ENCODE measurements at places on chromosomes 5 and 9.

- no peak for DNase-seq
These were observed 9.4 kb upstream of the ADAMTS12 start for GRCh38 chr5:33901156-33901555.

DNA sequence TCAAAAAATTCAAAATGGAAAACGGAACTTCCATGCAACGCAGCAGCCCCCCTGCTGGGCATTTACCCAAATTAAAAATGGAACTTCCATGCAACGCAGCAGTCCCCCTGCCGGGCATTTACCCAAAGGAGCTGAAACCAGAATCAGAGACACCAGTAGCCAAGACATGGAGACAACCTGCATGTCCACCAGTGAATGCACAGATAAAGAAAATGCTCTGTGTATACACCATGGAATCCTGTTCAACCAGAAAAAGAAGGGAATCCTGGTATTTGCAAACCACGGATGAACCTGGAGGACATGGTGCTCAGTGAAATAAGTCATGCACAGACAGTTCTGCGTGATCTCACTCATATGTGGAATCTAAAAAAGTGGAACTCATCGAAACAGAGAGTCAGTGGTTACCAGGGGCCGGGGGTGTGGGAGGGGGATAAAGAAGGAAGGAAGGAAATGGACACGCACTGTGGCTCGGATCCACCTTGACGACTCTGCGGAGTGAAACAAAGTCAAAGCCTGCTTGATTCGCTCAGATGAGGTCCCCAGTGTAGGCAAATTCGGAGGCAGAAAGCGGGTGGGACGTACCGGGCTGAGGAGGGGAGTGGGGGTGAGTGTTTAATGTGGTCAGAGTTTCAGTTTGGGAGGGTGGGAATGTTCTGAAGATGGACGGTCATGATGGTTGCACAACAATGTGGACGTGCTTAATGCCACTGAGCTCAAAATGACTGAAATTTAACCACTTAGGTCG is 40.2 kb upstream of the EXOC3 start:
- DNase-seq, result no peak

- no peak for DNase-seq
These were observed 140.4 kb upstream of the WWC1 start for GRCh38 chr5:168151041-168151440.

DNA sequence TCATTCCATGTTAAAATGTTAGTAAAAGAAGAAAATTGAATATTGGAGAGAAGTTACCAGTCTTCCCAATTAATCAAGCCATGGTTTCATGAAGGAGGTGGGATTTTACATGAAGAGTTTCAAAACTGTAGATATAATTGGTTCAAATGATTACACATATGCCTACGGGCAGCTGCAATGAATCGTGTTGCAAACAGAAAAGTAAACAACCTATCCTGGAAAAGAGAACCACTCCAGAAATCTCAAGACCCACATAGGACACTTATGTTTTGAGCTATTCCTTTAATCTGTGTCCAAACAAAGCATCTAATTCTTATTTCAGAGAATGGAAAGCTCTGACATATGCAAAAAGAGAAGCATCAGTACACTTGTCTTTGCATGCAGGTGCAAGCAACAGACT is 340.2 kb downstream of the NDUFS4 start:
- no peak for DNase-seq

DNA sequence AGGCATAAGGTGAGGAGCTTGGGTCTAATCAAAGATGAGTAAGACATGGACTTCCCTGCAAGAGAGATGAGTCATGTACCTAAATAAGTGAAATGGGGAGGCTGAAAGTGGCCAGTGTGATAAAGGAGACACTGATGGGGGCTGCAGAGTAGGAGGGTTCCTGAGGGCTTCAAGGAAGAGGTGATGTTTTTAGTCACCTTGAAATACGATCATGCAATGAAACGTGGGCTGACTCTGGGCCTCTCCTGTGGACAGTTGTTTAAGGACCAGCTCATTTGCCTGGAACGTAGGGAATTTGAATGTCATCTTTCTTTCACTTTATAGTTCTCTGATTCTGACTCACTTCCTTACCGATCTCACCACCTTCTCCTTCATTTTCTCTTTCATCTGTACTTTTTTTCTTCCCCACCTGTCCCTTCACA is 49.6 kb upstream of the CPLX2 start:
- DNase-seq, result no peak

DNA sequence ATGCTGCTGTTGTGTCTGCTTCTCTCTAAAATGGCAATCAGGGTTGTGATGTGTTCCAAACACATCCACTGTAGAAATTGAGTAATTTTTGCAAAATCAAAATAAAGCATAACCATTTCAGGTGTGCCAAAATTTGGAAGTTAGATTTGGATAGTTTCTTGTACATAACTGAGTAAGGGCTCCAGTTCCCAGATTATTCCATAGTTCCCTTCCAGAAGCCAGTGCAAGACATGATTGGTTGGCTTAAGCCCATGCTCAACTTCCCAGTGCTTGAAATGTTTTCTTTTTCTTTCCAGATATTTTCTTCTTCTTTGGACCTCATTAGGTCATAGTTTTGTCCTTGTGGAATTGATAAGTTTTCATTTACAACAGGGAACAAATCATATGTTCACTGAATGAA is 64.2 kb downstream of the SNCAIP start:
- no peak for DNase-seq

DNA sequence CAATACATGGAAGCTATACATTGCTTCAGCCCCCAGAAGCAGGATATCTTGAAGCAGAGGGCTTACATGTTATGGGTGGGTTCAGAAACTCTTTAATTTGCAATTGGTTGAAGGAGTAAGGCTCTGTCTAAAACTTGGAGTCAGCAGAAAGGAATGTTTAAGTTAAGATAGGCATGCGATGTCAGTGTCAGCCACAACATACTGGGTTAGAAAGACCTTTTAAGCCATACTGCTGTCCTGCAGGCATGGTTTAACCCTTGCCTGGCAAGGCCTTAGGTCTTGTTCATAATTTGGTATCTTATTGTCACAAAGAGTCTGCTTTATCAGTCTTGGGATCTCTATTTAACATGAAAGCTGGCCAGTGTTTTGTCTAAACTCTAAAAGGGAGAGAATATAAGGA is 1619.6 kb upstream of the WWC1 start:
- no peak for DNase-seq

DNA sequence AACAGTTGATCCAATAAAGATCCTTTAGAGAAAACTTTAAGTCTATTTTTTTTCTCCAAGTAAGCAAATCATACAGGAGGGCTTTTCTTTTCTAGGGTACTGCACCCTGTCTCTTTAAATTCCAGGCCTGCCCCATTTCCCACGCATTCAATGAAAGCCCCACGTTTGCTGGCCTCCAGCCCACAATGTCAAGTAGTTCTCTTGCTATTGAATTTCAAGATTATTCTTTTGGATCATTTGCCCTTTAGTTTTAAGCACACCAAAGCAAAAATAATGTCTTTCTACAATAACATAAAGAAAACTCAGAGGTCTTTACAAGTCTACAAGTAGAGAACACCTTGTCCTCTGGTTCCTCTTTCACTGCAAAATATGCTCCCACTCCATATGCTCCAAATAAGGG is 15.6 kb downstream of the MLLT3 start:
- no peak for DNase-seq

DNA sequence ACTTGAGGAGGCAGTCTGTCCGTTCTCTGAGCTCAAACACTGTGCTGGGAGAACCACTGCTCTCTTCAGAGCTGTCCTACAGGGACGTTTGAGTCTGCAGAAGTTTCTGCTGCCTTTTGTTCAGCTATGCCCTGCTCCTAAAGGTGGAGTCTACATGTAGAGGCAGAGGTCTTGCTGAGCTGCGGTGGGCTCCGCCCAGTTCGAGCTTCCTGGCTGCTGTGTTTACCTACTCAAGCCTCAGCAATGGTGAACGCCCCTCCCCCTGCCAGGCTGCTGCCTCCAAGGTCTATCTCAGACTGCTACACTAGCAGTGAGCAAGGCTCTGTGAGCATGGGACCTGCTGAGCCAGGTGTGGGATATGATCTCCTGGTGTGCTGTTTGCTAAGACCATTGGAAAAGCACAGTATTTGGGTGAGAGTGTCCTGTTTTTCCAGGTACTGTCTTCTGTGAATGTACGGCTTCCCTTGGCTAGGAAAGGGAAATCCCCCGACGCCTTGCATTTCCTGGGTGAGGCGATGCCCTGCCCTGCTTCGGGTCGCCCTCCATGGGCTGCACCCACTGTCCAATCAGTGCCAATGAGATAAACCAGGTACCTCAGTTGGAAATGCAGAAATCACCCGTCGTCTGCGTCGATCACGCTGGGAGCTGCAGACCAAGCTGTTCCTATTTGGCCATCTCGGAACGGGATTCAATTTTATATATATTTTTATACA is 58.5 kb downstream of the CNTRL start:
- no peak for DNase-seq

DNA sequence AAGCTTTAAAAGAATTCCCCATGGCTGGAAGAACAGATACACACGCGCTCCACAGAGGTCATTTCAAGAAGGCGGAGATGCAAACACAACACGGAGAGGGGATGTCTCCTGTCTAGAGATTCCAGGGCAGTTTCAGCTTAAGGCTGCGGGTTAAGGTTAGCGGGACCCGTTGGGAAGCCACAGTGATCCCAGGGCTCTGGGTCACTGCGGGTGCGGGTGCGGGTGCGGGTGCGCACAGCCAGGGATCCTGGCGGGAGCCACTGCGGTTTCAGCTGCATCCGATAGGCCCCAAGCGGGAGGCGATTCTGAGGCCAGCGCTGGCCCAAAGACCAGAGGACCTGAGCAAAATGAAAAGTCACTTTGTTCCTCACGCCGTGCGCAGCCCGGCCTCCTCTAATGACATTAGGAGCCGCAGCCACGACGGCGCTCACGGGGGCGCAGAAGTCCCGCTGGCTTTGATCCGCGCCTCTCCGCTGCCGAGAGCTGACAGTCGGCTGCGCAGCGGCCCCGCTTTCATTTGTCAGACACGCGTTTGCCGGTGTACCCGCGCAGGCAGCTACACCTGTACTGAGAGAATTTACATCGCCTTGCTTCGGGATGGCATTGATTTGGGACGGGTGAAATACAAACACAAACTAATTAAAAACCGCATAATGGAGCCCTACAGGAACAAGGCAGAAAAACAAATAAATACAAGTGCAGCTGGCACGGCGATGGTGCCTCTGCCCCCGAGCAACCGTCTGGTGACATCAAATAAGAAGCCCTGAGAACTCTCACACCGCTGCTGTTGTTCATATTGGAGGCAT is 5.3 kb upstream of the IRX1 start:
- no peak for DNase-seq

- no peak for DNase-seq
These were observed at the start of gene MELK for GRCh38 chr9:36572515-36573418. MELK (plus strand) TSS chr9:36572895; CDS start chr9:36581682, 8,787 bp downstream.

GRCh38 chr5:135883441-135883840 is 12.2 kb downstream of the IL9 start:
- no peak for DNase-seq

DNA sequence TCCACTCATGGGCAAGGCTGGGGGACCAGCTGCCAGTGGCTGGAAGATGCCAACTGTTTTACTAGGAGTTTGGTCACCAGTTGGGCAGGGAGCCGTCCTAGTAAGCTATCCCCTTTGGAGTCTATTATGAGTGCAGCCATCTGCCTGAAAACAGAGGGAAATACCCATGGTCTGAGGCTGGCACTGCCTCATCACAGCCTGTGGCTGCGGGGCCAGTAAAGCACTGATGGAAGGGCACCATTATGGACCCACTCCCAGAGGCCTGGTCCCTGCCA is 187.2 kb upstream of the PANK3 start:
- DNase-seq, result no peak

GRCh38 chr5:106691701-106692100 is 979.0 kb downstream of the EFNA5 start:
- DNase-seq, result no peak

DNA sequence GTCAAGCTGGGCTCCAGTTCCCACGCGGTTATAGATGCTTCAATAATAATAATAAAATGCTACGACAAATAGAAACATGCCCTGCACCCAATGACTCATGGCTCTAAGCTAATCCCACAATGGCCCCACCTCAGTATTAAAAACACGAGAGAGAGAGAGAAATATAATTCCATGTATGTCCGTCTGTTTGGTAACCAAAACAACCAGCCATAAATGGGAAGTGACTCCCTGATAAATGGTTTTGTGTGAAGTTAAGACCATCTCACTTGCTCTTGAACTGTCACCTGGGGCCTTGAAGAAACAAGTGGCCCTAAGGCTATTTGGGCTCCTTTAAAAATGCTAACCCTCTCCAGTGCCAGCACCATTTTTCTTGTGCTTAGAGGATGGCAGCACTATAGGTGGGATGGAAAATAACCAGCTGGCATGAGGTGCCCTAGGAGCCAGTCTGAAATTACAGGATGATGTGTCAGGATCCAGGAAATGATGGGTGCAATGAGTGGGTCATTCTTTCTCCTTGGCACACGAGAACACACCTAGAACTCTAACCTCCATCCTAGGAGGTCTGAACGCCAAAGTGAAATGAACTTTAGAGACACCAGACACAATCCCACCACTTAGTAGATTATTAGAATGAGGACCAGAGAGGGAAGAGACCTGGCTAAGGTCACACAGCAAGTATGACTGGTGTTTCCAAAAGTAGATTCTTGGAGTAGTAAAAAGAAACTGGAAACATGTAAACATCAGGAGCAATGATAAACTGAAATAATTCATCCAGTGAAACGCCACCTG is 35.7 kb upstream of the ADRB2 start:
- DNase-seq, result no peak

GRCh38 chr5:180271221-180271620 is 20.7 kb downstream of the MAPK9 start:
- no peak for DNase-seq

DNA sequence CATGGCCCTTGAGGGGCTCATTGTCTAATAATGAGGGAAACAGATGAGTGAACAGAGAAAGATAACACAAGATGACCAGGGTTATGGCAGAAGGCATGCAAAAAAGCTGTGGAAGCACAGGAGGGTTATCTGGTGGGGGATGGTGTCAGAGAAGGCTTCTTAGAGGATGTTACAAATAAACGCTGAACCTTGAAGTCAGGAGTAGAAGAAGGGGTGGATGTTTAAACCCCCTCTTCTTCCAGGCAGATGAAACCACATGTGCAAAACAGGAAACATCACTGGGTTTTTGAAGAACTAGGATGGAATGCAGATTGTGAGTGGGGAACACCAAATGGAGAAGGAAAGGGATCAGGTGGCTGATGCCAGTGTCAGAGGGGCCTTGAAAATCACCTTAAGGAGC is 41.8 kb upstream of the NR5A1 start:
- DNase-seq, result no peak
